Fibroblast of skin of right biceps (primary cell): ENCODE measurements at places on chromosomes 16 and 17.

DNA sequence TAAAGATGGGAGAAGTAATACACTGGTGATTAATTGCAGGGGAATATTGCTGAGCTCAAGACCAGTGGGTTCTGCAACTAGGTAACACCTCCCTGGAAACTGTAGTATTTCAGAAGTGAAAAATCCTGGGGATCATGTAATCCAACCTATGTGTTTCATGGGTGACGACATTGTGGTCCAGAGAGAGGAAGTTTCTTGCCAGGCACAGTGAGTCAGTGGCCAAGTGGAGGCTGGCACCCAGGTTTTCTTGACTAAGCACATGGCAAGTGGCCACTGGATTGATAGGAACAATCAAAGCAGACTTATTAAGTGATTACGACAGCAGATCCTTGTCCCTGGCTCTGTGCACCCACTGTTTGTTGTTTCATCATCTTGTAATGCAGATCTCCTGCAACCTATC, 14.6 kb upstream of the CIITA start:
- DNase-seq = peak; percentile 57

GRCh38 chr16:56041556-56042140, 149.6 kb upstream of the GNAO1 start:
- no peak for DNase-seq

DNA sequence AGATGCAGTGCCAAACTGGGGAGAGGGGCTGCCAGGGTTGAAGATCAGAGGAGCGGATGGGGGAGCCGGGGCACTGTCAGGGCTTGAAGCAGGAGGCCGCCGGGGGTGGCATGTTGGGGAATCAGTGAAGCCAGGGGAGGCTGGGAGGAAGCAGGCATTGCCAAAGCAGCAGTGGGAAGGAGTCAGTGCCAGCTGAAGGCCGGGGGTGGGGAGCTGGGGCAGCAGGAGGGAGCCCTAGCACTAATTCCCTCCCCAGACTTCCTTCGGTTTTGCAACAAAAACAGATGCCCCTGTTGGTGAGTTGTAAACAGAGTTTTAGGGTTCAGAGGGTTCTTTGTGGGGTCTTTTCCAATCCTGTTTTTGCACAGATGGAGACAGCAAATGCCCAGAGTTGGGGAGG, 10.9 kb upstream of the TAC4 start:
- DNase-seq = no peak

- no peak for DNase-seq
Observed at GRCh38 chr16:717450-718245, 2.7 kb downstream of the METRN start.

- no peak for DNase-seq
Observed at GRCh38 chr17:42289611-42290181, 1.4 kb downstream of the STAT5A start.

DNA sequence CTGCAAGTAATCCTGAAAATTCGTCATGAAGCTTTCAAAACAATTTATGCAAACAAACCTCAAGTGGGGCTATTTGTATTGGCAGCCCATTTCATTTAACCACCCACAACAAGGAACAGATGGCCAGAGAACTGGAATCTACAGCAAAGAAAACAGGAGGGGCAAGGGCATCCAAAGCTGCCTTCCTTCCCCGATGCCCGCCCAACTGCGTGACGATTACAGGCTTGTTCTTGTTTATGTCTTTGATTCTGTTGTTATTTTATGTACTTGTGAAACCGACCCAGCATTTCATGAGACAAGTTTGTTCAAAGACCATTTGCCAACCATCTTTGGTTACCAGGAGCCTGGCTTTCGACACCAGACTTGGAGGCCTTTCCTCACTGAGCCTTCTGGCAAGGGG, 59.1 kb upstream of the IRX6 start:
- DNase-seq = peak; percentile 21

DNA sequence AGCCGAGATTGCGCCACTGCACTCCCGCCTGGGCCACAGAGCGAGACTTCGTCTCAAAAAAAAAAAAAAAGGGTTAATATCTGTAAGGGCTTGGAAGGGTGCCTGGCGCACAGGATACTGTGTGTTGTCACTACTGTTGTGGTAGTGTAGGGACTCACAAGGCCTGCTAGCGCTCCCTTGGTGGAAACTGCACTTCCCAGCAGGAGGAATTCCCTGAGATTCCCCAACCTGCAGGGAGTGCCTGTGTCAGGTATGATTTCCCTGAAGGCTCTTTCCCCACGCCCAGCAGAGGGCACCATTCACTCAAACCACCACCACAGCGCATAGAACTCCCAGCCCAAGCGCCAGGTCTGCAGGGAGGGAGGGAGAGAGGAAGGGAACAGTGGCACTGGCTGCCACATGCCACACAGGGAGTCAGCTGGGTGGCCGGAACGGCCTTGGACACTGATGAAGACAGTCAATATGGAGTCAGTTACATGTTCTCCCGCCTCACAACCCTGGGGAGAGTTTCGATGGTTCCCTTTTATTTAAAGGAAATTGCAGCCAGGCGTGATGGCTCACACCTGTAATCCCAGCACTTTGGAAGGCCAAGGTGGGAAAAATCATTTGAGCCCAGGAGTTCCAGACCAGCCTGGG, 32.7 kb upstream of the CDH1 start:
- DNase-seq = peak; percentile 61

GRCh38 chr16:88315543-88316105, 67.1 kb upstream of the ZNF469 start:
- peak; percentile 79 for DNase-seq

GRCh38 chr17:43609613-43610385, 51.9 kb downstream of the MEOX1 start:
- DNase-seq = no peak

GRCh38 chr16:53153130-53153529, 98.3 kb downstream of the CHD9 start:
- DNase-seq = no peak

DNA sequence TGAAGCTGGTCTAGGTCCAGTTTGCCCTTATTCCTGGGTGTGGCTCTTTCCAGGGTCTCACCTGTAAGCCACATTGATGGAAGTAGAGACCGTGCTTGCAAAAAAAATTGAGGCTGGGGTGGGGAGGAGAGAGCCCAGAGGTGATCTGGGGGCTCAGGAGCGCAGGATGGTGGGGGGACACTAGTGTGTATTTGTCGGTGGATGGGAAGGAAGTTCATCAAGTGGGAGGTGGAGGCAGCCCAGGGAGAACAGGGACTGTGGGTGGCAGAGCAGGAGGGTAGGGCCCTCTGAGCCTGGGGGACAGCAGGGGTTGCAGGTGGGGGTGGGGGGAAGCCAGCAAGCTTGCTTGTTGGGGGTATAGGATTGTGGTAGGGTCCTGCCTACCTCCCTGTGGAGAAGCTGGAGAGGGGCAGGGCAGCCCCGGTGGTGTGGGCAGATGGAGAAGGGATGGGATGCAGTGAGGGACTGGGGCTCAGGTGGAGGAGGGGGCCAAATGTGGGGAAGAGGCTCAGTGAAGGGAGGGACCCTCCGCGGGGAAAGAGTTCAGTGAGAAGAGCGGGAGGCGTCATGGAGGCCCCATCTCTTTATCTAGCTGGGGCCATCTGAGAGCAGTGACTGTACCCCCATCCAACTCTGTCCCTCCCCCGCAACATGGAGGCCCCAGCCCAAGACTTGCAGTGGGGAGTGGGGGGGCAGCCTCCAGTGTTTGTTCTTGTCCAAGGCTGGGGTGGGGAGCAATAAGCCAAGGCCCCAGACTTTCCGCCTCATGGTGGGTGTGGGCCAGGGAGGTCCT, 17.2 kb upstream of the TMEM92 start:
- no peak for DNase-seq

- no peak for DNase-seq
Observed at GRCh38 chr17:65085397-65085796, 28.9 kb upstream of the GNA13 start.

DNA sequence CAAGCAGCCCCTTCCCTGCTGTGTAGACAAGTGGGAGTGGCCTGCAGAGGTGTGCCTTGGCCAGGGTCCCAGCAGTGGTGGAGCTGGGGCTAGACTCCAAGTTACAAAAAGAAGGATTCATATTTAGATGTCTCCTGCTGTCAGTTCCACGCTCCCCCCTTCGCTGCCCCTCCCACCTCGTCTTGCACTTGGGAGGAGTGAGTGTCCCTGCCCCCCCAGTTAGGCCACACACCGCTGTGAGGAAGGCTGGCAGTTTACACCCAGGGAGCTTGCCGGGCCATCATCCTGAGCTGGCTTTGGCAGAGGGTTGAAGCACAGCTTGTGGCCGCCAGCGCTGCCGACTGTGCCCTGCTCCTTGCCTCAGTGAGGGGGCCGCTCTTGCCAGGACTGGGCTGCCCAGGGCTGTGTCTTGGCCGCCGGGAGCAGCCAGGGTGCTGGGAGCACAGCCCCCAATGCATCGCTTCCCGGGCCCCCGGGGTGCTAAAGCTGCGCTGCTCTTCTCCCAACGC, 44.3 kb downstream of the ELAC2 start:
- no peak for DNase-seq

DNA sequence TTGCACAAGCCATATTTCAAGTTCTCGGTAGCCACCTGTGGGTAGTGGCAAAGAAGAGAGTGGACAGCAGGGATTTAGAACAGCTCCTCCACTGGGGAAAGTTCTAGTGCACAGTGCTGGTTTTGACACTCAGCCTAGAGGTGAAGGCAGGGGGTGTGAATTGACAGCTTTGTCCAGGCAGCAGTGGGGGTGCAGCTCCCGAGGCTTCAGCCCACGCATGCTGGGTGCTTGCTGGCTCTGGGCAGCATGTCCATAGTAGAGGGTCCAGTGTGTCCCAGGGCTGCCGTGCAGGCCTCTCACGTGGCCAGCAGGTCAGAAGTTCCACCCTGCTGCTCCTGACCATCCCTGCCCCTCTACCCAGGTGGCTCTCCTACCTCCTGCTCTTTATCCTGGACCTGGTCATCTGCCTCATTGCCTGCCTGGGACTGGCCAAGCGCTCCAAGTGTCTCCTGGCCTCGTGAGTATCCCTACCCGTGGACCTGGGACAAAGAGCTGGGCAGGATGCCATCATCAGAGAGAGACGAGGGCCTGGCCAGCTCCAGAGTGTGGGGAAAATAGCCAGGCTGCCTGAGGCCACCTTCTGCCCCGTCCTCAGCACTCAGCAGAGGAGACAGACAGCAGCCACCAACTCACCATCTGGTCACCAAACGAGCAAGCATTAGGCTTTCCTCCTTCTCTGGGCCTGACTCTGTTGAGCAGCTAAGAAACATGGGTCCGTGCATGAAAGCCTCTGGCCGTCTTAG, 29.8 kb downstream of the TTYH2 start:
- no peak for DNase-seq

- no peak for DNase-seq
Observed at GRCh38 chr16:18041864-18042834, 294.4 kb downstream of the NPIPA8 start.

DNA sequence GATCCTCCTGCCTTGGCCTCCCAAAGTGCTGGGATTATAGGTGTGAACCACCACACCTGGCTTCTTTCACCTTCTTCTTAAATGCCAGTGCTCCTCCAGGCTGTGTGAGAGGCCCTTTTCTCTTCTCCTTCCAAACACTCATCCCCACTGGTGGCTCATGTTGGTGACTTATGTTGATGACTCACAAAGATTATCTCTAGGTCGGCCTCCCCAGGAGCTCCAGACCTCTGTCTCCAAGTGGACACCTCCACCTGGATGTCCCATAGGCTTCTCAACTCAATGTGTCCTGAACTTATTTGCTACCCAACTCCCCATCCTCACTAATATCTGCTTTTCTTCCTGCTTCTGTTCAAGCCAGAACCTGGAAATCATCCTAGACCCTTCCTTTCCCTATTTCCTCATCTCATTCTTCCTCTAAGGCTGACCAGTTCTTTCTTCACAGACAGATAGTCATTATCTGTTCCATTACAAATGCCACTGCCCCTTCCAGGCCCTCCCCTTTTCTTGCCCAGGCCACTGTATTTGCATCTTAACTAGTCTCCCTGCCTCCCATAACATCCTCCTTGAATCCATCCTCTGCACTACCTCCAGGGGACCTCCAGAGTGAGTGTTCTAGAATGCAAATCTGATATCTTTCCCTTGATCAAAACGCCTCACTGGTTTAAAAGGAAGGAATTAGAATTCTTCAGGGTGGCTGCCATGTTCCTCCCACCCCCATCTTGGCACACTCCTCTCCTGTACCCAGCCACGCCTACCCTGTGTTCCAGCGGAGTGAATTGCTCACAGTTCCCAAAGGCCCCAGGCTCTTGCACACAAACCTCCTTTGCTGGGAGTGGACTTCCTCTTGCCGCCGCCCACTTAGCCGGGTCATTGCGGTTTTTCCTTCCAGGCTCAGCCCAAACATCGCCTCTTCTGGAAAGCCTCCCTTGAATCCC, 34.8 kb upstream of the FBXO47 start:
- peak; percentile 69 for DNase-seq

DNA sequence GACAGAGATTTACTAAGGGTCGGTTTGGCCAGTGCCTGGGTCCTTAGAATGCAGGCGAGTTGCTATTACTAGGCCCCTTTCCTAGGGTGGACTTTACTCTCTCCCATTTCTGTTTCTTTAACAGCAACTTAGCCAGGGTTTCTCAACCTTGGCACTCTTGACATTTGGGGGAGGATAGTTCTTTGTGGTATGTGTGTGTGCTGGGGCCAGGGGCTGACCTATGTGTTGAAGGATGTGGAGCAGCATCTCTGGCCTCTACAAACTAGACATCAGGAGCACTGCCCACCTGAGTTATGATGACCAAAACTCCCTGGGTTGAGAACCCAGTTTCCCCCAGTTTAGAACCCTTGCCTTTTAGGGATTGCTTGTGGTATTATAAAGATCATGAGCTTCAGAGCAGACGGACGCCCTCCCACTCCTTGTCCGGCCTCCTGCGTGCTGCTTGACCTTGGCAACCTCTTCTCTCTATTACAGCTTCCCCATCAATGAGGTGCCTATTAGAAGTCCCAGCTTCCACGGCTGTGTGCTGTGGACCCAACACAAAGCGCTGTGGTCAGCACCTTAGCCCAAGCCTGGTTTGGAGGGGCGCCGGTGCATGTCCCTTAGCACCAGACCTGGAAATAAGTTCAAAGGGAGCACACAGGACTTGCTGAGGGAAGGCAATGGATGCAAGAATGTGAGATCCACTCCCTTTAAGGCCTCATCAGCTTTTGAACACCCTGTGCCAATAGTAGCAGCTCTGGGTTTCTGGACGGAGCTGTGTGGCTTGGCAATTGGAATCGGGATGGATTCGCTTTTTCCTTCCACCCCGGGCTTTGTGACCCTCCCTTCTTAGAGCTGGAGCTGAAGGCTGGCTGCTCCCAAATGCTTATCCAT, 239.2 kb upstream of the MAF start:
- DNase-seq = no peak

- DNase-seq = peak; percentile 94
Observed at GRCh38 chr16:8878523-8878911, 3.6 kb upstream of the LITAFD start.

- DNase-seq = peak; percentile 70
Observed at GRCh38 chr16:4506450-4506849, 30.3 kb downstream of the HMOX2 start.

GRCh38 chr17:1933875-1934715, 91.0 kb downstream of the RTN4RL1 start:
- DNase-seq = no peak
